Cortex of kidney (tissue), 1 donor: ENCODE measurements at places on chromosomes 6 and 20.

DNA sequence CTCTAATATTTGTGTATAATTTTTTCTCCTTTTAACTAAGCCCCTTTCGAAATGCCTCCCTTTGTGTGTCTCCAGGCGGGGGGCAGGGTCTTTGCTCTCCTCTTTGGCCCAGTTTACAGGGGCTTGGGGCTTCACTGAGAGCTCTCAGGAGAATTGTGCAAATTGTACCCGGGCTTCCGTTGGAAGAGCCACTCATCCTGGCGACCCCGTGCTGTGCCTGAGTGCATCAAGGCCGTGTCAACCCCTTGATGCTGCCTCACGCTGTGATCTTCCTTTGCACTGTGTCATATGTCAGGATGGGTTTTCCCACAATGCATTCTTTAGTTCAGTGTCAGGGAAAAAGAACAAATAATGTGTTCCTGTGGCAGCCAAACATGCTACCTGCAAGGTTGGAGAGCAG lies 118.0 kb upstream of the POU3F2 start:
- no peak for DNase-seq

DNA sequence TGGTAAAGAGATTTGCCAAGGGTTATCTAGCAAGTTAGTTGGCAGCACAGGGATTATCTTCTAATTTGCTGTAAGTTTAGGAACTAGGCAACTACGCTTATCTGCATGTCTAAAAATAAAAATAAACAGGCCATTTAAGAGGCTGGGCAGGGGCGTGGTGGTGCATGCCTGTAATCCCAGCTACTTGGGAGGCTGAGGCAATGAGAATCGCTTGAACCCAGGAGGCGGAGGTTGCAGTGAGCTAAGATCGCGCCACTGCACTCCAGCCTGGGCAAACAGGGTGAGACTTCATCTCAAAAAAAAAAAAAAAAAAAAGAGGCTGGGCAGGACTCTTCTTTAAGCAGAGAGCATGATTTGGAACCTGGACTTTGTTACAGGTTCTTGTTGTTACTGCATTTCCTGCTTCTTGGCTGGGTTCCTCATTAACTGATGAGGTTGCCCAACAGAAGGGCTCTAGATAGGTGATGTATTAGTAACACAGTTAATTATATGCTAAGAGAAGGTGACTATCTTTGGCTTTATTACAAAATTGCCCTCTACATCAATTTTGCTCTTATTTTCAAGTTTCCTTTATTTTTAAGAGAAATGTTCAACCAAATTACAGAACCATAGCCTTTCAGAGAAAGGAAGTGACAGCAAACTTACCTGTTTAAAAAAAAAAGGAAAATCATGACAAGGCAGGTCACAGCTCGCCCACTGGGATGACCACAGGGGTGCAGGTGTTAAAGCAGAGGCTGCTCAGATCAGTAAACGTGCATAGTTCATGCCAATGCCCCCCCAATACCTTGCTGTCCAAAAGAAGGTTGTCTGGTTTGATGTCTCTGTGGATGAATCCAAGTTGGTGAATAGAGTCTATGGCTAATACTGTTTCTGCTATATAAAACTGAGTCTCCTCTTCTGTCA lies 32.5 kb downstream of the STK38 start:
- no peak for DNase-seq

DNA sequence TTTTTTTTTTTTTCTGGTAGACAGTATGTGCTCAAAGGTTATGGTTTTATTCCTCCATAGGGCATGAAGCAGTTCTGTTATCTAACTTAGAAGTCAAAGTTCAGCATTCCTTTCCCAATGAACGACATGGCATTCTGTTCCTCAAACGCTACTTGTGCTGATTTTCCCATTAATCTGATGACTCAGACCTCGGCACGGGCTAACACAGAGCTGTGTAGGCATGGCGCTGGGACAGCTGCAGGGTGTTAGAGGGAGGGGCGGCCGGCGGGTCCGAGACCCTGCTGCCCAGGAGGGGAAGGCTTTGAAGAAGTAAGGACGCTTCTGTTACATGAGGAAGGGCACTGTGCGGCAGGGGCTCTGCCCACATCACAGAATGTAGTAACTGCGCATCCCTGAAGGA lies 93.6 kb upstream of the AGPAT4 start:
- no peak for DNase-seq

GRCh38 chr6:110864824-110865223 lies 9.8 kb upstream of the AMD1 start:
- no peak for DNase-seq

GRCh38 chr6:10894958-10895357 lies 8.1 kb downstream of the SYCP2L start:
- no peak for DNase-seq

DNA sequence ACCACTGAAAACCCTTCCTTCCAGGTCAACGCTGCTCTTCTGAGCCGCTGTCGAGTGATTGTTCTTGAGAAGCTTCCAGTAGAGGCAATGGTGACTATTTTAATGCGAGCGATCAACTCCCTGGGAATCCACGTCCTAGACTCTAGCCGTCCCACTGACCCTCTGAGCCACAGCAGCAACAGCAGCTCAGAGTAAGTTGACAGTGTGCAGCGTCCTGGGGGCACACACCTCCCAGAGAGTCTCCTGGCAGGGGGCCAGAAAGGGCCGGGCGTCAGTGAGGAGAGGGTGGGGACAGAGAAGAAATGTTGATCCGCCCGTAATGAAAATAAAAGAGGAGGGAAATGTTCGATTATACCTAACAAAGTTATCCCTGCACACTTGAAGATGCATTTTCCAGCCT lies 5.0 kb downstream of the WRNIP1 start:
- DNase-seq: no peak

GRCh38 chr20:58986286-58986967 lies 5.4 kb downstream of the NELFCD start:
- no peak for DNase-seq

DNA sequence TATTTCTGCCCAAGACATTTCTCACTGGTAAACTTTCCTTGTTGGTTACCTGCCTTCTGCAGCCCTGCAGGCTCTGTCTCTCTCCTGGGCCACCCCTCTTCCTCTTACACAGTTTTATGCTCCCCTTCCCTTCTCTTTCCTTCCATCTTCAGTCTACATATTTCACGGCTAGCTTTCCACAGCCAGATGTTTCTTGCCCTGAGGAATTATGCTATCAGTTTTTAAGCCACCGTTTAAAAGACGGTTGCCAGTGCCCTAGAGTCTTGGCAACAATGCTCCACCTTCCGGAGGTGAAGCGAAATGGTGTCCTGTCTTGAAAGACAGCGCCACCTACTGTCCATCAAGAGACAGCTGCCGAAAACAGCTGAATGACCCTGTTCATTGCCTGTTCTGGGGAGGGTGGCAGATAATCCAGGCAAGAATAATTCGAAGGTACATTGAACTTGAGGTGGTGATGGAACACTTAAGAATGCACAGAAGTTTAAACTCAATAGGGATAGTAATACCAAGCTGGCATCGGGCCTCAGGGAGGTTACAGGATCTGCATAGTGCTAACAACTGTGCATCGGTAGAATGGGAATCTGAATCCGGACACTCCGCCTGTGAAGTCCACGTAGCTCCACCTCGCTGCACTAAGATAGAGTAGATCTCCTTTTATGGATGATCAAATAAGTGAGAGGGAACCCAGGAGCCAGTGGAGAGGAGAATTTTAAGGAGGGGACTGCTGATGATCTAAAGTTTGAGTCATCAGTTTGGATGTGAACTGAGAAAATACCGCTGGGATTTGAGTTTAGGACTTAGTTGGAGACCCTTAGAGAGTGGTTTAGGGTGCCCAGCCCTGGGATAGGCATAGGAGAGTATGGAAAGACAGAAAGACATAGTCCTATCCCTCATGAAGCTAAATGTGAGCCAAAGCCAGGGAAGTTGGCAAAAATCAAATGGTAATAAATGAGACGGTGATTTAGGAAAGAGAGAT lies 4.8 kb upstream of the TRIM40 start:
- DNase-seq: no peak

DNA sequence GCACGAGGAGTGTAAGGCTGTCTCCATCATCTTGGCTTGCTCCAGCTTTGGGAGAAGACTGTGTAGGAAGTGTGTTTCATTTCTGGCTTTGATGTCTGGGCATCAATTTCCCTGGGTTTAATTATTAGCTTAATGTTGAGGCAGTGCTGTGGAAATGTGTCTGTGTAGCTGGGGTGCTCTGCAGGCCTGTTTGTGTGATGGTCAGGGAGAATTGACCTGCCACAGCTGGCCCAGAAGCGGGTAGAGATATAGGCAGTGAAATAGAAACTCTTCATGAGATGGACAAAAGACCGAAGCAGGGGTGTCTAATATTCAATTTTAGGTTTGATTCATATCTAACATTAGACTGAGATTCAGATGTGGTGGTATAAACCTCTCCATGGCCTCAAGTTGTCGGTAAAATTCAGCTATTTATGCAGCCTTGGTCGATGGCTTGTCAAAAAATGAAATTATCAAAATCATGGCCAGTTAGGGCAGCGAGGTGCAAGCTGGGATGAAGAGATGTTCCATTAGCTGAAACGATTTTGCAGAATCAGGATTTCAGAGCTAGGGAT lies 95.3 kb upstream of the SNX9 start:
- DNase-seq: no peak

GRCh38 chr20:22489626-22490286 lies 94.6 kb downstream of the FOXA2 start:
- DNase-seq: no peak

GRCh38 chr6:104580452-104580851 lies 279.3 kb downstream of the HACE1 start:
- no peak for DNase-seq

- no peak for DNase-seq
These were observed 95.0 kb downstream of the AIG1 start for GRCh38 chr6:143155681-143156080.

- DNase-seq: no peak
These were observed 121.7 kb downstream of the MRPL14 start for GRCh38 chr6:44005507-44005903.

DNA sequence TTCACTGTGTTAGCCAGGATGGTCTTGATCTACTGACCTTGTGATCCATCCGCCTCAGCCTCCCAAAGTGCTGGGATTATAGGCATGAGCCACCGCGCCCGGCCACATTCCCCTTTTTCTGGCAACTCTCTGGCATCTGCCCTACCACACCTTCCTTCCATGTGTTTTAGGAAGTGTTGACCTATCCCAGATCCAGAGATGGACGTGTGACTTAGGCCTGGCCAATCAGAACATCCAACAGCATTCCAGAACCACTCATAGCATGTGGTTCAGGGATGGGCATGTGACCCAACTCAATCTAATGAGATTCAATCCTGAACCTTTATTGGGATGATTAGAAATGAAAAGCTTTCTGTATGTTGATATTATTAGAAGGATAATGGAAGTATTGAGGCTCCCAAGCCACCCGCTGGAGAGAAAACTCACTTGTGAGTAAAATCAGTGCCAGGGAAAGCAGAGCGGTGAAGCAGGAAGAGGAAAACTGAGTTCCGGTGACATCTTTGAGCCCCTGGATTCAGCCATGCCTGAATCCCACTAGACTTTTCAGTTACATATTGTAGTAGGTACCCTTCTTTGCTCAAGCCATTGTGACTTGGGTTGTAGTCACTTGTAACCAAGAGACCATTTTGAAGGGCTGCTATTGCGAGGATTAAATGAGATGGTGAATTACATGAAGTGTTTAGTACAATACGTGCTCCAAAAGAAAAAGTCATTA lies 42.8 kb upstream of the ARFGEF2 start:
- DNase-seq: no peak
